ENCODE measurements at places on chromosomes 3 and 15.

- DNase-seq: peak; percentile 35
These were observed 151.9 kb upstream of the CMC1 start for GRCh38 chr3:28089527-28089897.

GRCh38 chr15:88956906-88957305 lies 43.7 kb upstream of the MFGE8 start:
- DNase-seq: no peak

GRCh38 chr3:13069495-13069894 lies 3.7 kb downstream of the IQSEC1 start:
- DNase-seq: peak; percentile 80

DNA sequence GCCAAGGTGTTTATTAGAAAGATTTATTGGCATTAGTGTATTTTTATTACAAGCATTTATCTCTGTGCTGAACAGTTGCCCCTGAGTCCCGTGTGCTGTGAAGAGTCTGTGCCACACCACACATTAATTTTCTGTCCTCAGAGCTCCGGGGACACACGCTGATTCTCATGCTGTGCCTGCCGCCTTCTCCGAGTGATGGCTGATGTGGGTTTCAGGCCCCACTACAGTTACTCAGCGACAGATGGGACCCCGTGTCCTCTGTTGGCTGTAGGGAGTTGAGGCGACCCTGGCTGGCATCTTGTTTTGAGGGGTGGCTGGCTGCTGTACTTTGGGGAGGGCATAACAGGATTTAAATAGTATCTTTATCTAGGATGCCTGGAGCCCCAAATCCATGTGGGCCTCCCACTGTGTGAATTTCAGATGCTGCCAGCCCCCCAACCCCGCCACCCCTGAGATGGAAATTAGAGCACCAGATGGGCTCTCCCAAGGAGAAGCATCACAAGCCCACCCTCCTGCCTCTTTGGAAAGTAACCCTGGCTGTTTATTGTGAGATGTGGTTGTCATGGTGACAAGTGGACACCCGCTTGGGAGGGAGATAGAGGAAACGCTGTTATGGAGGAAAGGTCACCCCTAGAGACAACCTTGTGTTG lies 185.6 kb downstream of the APBA2 start:
- no peak for DNase-seq

DNA sequence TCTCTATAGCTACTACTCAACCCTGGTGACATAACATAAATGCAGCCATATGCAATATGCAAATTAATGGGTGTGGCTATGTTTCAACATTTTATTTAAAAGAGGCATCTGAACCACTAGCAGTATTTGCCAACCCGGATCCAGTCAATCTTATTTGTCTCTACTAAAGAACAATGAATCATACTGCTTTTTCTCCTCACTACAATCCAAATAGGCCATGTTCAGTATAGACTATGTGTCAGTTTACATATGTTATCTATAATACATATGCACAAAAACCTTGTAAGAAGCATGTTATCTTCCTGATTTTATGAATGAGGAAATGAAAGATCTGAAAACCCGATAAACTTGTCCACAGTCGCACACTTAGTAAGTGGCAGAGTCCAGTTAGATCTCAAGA lies 125.7 kb downstream of the STAG1 start:
- no peak for DNase-seq

GRCh38 chr15:90981681-90982080 lies 12.7 kb downstream of the PRC1 start:
- no peak for DNase-seq

GRCh38 chr3:141403576-141403975 lies 35.3 kb downstream of the ZBTB38 start:
- peak; percentile 49 for DNase-seq

DNA sequence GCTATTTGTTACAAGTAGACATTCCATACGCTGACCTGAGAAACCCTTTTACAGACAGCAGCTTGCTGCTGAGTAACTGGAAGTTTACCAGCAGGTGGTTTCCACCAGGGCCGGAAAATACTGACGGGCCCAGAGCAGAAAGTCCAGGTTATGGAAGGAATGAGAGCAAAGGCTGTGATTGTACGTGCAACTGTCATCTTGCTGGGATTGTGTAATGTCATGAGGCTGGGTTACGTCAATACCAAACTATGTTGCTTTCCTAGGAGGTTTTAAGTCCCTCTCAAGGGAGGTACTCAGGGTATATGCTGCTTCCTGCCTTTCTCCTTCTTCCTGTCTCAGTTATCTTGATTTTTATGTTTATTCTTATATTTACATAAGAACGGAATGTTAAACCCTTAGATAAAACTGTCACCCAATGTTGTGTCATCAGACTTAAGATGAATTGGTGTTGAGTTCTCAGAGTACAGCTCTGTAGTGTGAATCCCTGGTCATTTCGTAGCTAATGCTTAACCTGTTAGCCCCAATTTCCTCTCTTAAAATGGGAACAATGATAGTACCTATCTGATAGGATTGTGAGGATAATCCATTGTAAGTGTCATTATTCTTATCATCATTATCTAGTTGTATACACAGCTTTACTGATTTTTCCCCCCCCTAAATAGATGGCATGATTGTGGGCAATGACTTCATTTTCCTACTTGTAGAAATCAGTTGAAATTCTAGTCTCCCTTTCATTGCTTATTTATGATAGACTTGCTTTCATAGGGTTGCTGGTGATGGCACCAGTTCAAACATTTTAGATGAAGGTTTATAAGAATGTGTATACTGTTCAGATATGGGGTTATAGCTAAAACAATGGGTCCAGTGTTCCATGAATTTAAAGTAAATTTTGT lies 101.4 kb downstream of the FNDC3B start:
- DNase-seq: no peak

DNA sequence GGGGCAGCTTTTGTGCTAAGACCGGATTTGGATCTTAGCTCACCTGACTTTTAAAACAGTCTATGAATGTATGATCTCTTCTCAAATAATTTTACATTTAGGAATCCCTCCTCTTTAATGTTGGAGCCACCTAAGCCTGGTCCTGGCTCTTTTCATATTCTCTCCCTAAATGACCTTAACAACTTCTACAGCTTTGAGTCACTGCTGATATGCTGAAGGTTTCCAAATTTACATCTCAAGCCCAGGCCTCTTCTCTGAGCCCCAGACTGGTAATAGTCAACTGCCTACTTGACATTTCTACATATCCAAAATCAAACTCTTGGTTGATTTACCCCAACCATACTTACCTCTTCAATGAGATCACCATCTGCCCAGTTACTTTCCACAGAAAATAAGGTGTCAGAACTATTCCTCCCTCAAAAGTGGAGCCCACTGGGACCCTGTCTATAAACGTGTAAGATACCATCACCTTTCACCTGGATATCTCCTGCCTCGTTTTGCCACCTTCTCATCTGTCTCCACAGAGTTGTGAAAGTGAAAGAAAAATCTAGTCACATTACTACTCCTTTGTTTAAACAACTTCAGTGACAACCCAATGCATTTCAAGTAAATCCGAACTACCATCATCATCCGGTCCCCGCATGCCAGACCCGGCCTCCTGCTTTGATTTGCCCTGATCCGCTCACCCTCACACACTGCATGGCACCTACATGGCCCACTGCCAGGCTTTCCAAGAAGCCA lies 48.8 kb downstream of the UBP1 start:
- DNase-seq: no peak

DNA sequence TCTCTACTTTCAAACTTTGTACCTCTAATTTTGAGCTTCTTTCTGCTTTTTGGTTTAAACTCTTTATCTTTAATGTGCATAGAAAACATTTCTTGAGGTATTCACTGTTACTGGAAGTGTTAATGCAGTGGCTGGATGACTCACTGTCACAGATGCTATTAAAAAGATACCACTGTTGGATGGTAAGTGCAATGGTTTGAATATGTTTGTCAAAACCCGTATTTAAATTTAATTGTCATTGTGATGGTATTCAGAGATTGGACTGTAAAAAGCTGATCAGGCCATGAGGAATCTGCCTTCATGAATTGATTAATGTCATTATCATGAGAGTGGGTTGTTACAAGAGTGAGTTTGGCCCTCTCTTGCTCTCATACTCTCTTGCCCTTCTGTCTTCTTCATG lies 70.6 kb downstream of the AP4E1 start:
- DNase-seq: no peak

DNA sequence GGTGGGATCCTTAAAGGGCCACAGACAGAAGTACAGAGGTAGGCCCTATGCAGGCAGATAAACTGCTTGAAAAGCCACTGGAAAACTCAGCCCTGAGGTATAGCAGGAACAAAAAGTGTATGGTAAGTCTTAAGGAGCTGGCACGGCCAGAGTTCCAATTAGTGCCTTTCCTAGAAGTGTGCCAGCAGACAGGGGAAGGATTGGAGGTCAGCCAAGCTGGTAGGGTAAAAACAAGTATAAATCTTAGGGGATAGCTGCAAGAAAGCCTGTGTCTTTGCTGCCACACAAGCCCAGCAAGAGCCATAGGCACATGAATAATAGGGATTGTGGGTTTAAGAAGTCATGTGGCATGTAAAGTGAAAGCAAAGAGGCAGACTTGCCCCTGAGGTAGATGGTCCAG lies 582.5 kb downstream of the PLOD2 start:
- no peak for DNase-seq

DNA sequence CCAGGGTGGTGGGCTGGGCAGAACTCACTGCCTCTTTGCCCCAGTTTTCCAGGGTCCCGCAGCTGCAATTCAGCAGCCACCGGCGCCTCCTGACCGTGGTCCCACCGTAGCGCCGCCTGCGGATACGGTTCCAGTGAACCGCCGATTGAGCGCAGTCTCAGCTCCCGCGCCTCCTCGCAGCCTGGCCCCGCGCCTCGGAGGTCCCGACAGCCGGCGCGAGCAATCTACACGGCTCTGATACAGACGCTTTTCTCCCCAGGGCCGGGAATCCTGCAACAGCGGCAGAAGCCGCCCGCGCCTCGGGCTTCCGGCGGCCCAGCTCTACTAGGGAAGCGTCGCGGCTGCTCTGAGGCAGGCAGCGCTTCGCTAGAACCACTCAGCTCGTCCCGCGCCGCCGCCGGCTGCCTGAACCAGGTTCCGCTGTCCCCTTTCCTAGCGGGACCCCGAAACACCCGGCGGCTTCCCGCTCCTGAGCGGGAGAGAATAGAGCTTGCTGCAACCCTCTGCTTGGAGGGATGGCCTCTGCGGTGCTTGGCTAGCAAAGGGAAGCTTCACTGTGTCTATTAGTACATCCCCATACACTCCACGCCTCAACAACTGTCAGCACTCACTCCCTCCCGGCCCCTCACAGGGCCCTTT lies 3.1 kb downstream of the FOXL2NB start:
- no peak for DNase-seq

GRCh38 chr15:41838400-41838897 lies at the start of gene PLA2G4B:
PLA2G4B (plus strand) TSS chr15:41838847; CDS start chr15:41838914, 67 bp downstream.
- no peak for DNase-seq

DNA sequence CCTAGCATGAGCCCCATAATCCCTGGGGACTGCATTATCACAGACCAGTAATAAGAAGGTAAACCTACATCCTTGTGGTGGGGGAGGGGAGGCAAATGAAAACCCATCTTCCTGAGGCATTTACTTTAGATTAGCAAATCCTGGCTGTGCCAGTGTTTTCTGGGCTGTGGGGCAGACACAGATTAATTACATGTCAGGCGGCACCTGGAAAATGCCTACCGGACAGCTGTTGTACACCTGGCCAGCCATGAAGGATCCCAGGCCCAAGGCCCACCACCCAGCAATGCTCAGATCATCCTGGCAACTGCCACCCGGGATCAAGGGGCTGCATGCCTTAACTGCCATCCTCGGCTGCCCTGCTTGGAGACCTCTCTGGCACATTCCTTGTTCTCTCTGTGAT lies 59.1 kb upstream of the RASA2 start:
- no peak for DNase-seq

DNA sequence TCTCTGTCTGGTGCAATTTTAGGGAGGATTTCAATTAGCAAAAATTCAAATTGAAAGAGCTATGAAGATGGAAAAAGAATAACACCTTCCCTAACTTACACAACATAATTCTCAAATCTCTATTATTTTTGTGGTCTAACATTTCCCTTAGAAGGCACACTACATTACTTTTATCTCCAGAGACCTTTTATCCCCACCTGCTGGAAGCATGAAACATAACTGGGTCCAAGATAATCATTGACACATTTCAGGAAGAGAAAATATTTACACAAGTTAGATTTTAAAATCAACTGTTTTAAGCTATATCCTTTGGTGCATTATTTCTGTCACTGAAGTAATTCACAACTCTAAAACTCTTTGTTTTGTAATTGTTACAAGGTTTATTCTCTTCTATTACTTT lies 779.5 kb downstream of the ROBO1 start:
- no peak for DNase-seq

DNA sequence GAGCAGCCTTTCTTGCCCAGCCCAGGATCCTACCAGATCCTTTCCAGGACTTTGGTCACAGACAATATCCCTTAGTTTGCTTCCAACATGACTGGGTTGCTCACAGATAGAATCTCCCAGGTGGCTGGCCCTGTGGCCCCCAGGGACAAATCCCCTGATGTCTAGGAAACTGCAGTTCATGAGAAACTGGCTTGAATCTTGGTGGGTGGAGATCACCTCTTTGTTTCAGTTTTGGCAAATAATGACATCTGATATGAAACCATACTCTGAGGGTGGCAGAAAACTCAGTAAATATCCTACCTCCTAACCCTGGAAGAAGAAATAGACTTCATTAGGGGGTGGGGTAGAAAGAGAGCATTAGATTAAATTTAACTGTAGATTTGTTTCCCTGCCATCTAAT lies 44.1 kb upstream of the PFN2 start:
- DNase-seq: no peak

DNA sequence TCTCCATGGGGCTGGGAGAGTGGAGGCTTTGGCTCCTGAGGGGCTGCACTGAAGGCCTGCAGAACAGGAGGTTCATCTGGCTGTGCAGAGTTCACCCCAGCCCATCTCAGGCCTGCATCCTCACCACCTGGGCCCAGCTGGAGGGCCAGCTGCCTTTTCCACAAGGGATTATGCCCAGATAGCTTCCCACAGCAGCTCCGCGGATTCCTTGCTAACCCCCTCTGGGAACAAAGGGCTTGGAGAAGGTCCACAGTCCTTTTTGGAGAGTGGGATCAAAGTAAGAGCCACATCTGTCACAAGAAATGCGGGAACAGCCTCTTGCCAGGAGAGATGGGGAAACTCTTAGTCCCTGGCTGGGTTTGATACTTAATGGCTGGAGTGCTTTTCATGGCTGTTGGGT lies 164.7 kb upstream of the RGMA start:
- no peak for DNase-seq

GRCh38 chr15:75033809-75034208 lies 10.4 kb downstream of the PPCDC start:
- no peak for DNase-seq

DNA sequence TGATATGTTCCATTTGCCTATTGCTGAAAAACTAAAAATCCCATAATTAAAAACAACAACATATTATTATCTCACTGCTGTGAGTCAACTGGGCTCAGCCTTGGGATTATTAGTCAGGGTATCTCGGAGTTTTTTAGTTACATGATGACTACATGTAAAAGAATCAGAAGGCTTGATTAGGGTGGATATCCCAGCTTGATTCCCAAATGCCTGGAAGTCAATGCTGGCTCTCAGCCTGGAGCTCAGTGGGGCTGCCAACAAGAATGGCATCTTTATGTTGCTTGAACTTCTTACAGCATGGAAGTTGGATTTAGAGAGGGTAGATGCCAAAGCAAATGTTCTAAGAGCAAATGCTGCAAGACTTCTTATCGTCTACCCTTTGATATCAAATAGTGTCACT lies 278.5 kb downstream of the PLOD2 start:
- DNase-seq: no peak
